Activated CD8-positive, alpha-beta memory T cell treated with anti-CD3 and anti-CD28 coated beads for 24 hours (primary cell): ENCODE measurements at places on chromosomes 4 and X.

DNA sequence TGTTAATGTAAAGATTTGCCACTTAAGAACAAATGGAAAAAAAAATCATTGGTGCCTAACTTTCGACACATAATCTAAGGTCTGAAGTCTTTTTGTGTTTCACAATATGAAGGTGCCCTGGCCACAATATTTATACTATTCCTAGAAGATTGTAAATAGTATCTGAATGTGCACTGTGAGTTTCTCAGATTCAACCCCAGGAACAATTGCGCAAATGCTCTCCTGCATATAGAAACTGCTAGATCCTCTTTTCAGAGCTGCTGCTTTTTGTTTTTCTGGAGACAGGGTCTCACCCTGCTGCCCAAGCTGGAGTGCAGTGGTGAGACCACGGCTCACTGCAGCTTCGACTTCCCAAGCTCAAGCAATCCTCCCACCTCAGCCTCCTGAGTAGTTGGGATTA is 480.1 kb upstream of the FTHL17 start:
- no peak for DNase-seq

DNA sequence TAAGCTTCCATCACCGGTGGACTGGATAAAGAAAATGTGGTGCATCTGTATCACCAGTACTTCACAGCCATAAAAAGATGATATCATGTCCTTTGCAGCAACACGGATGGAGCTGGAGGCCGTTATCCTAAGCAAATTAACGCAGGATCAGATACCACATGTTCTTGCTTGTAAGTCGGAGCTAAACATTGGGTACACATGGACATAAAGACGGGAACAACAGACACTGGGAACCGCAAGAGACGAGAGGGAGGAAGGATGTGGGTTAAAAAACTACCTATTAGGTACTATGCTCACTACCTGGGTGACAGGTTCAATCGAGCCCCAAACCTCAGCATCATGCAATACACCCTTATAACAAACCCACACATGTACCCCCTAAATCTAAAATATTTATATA is 16.3 kb upstream of the IDS start:
- DNase-seq = peak; percentile 50

DNA sequence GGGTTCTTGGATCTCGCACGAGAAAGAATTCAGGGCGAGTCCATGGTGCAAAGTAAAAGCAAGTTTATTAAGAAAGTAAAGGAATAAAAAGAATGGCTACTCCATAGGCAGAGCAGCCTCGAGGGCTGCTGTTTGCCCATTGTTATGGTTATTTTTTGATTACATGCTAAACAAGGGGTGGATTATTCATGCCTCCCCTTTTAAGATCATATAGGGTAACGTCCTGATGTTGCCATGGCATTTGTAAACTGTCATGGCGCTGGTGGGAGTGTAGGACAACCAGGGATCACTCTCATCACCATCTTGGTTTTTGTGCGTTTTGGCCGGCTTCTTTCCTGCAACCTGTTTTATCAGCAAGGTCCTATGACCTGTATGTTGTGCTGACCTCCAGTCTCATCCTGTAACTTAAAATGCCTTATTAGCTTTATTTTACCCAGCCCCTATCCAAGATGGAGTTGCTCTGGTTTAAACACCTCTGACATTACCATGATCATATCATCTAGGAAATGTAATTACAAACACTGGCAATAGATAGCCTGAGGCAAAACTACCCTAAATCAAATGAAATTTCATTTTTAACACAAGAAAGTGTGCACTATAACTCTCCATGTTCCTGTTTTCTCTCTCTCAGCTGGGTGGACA is 94.3 kb upstream of the ATXN3L start:
- no peak for DNase-seq

DNA sequence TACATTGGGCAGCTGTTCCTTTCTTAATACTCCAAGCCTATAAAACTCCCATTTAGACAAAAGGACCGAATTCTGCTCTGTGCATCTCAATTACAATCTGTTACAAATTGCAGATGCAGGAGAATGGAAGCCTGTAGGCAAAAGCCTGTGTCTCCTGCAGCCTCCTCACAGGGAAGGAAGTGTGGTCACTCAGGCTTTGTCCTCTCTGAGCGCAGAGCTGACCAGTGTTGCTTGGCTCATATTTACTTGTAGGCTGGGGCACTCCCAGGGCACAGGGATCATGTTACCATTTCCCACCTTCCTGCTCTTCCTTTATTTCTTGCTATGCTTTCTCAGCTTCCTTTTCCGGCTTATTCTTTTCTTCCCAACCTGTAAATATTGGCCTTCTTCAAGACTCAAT is 15.7 kb downstream of the SUPT20HL2 start:
- DNase-seq = no peak

- DNase-seq = no peak
These were observed 626.5 kb upstream of the GALNTL6 start for GRCh38 chr4:171186700-171187099.

GRCh38 chr4:182188622-182189021 is 54.6 kb upstream of the TENM3 start:
- no peak for DNase-seq

- DNase-seq = no peak
These were observed 191.0 kb upstream of the EMCN start for GRCh38 chr4:100708776-100709175.

- no peak for DNase-seq
These were observed 47.5 kb upstream of the NSUN7 start for GRCh38 chr4:40702137-40702799.

- DNase-seq = no peak
These were observed 9.4 kb downstream of the NUDT6 start for GRCh38 chr4:122912810-122913575.

DNA sequence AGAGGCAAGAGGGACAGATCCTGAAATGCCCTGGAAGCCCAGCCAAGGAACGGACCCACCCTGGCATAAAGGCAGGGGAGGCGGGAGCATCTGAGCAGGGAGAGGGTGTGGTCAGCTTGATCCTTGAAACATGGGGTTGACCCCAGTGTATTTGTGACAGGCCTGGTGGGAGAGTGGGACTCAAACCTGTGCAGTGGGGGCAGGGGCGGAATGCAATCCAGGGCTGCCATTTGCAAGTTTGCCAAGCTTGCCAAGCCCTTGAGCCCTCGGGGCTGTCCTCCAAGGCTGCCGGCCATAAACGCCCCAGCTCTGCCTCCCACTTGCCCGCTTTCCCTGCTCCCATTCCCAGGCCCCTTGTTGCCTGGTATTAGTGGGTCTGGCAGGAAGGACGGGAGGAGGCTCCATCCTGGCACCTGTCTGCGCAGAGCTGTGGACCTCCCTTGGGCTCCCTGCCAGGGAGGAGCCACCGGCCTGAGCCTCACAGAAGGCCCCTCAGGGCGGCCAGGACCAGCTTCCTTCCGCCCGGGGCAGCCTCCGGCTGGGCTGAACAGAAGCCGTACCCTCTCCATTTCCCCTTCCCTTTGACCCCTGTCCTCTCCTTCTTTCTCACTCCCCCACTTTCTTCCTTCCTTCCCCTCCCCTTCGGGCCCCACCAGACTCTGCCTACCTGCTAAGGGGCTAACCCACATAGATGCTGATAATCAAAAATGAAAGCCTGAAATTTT is 661 bp downstream of the S100P start:
- DNase-seq = no peak

- DNase-seq = no peak
These were observed 69.2 kb downstream of the VCX3A start for GRCh38 chrX:6465756-6466155.

- DNase-seq = no peak
These were observed 59.0 kb downstream of the APBB2 start for GRCh38 chr4:41155194-41155830.

GRCh38 chr4:153748378-153748777 is 11.4 kb downstream of the RNF175 start:
- no peak for DNase-seq

DNA sequence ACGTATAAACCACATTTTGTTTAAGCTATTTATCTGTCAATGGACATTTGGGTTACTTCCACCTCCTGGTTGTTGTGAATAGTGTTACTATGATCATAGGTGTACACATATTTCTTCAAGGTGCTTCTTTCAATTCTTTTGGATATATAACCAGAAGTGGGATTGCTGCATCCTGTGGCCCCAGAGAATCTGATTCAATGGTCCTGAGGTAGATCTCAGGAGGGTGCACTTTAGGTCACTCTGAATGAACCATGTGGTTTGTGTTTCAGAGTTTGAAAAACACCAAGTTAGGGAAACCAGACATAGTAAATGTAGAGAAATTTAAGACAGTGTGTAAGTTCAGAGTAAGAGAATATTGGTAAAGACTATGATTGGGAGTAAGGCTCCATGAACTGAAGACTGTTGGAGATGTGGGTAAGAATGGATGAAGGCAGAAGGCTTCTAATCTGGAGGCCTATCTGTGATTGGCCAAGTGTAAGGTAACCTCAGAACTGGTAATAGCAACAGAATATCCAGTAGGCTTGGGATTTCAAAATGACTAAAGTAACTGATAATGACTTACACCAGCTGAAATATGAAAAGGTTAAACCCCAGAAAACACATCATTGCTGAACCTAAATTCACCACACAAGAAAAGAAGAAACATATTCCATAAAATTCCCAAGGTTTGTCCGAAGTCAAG is 236.9 kb downstream of the CAMK2D start:
- no peak for DNase-seq

GRCh38 chr4:121308328-121308663 is 72.5 kb downstream of the QRFPR start:
- no peak for DNase-seq

GRCh38 chr4:93759506-93759905 is 69.0 kb upstream of the ATOH1 start:
- no peak for DNase-seq

DNA sequence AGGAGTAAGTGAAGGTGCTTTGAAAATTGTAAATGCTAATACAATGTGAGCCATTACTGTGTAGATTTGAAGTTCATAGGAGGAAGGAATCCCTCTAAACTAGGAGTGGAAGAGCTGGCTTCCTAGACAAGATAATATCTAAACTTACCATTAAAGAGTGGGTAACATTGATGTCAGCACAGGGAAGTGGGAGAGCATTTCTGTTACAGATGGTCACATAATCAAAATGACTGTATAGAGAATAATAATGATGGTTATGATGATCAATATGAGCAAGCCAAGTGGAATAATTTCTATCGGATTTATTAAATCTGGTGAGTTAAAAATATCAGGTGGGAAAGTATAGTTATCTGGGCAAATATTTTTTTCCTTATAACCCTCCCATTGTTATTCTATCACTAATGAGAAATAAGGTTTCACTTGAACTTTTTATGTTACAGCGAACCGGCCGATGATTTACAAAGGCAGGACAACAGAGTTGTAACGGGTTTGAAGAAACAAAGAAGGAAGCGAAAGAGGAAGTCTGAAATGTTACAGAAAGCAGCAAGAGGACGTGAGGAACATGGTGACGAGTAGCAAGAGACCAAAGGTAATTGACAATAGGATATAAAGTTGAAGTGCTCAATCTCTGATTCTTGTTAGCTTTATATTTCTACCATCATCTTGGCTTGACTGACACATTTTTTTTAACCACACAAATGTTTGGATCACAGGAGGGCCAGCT is 43.5 kb downstream of the FMR1NB start:
- no peak for DNase-seq

- no peak for DNase-seq
These were observed 5.4 kb upstream of the CNGA2 start for GRCh38 chrX:151729056-151729725.

- DNase-seq = no peak
These were observed 752 bp upstream of the ATP6AP2 start for GRCh38 chrX:40579900-40580536.

- DNase-seq = no peak
These were observed 5.1 kb downstream of the SETD7 start for GRCh38 chr4:139550724-139551429.

DNA sequence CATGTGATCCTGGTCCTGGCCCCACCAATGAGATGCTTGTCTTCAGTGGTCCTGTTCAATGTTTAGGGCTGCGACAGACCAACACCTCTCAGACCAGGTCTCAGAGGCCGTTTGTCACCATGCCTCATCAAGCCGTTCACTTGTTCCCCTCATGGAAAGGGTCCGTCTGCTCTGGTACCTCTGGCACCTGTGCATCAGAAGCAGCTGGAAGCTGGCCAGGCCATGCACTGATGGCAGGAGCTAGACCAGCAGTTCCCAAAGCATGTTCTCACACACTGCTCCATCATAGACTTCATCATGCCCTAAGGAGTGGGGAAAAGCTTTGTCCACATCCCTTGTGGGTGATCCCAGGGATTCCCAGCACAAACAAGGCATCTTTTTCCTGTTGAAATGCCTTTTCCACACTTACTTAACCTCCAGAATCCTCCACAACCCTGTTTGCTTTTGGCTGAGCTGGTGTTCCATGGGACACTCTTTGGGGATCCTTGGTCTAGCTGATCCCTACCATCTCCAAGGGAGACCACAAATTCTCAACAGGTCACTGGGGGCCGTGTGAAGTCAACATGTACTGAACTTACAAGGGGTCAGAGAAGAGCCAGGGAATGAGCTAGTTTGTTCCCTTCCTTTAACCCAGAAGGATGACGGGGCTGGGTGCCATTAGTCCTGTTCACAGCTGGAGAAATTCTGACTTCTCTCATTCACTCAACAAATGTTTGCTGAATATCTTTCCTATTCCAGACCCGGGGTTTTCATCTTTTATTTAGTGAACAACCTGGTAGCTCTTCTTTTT is 21.8 kb downstream of the SH3TC1 start:
- no peak for DNase-seq

DNA sequence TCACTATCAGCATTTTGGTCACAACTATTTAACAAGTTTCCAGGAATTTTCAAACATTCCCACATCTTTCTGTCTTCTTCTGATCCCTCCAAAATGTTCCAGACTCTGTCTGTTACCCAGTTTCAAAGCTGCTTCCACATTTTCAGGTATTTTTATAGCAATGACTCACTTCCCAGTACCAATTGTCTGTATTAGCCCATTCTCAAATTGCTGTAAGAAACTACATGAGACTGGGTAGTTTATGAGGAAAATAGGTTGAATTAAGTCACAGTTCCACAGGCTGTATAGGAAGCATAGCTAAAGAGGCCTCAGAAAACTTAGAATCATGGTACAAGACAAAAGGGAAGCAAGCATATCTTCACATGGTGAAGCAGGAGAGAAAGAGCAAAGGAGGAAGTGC is 475.0 kb upstream of the PCDH7 start:
- DNase-seq = no peak

DNA sequence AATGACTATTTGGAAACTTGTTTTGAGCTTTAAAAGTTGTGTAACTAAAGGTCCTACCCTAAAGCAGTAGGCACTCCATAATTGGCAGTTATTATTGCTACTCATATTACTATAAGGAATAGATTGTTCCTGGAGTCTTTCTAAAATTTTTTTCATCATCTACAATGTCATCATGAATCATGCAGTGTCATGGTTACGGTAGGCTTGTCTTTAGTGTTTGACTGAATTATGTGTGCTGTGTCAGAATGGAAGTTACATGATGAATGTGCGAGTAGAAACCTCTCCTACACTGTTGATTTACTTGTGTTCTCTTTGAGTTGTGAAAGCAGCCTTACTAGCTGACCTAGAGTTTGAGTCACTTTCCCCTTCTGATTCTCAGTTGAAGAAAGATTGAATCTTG is 1099.9 kb downstream of the RAPGEF2 start:
- no peak for DNase-seq

DNA sequence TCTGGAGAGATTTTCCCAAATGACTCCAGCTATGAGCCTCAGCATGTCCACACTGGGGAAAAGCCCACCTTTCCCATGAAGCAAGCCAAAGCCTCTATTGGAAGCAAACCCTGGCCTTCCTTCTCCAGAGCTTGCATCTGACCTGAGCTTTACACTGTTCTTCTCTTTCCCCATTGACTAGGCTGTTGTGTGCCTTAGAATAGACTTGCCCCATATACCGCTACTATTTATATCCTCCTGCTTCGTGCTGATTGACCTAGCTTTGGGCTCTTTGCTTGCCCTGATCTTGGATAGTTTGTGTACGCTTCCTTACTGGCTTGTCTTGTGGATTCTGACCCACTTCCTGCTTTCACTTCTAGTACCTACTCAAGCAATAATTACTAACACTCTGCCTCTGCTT is 30.9 kb downstream of the FAM9B start:
- DNase-seq = no peak
